ENCODE measurements at places on chromosomes 7 and 10.

DNA sequence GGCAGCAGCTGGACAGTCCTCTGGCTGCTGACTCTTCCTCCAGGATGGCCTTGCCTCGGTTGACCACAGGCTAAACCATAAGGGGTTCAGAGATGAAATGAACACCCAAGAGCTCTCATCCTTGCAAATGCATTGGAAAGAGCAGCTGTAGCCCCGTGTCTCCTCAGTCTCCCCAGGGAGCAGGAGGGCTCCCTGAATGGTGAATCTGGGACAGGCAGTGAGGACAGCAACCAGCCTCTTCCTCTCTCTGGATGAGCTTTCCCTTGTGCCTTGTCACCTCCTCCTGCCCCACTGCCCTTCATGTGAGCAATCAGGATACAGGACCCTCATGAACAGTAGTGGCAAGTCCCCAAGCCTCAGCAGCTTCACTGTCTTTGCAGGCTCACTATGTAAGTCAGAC lies 23.9 kb upstream of the GDF10 start:
- no peak for DNase-seq

DNA sequence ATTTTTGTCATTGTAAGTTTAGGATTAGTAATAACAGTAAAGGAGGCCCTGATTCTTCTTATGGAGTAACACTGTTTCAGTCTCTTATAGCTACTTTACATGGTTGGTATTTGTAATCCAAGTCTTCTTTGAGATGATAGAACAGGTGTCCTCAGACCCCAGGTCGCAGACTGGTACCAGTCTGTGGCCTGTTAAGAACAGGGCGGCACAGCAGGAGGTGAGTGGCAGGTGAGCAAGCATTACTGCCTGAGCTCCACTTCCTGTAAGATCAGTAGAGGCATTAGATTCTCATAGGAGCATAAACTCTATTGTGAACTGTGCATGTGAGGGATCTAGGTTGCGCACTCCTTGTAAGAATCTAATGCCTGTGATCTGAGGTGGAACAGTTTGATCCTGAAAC lies 77.3 kb downstream of the STK31 start:
- DNase-seq: no peak

DNA sequence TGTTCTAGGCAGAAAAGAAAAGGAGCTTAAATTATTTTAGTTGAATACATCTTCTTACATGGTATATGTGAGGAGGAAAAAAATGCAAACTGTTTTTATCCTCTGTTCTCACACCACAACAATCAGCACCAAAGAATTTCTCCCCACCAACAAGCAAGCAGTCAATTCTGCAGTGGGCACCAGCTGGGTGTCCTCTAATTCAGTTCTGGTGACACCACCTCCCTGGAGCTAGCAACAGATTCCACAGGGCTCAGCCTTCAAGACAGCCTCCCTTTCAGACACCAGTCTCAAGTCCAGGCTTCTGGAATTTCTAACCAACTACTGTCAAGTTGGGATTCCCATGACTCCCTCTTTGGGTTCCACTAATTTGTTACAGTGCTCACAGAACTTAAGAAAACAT lies 490.2 kb upstream of the IGFBP3 start:
- no peak for DNase-seq

DNA sequence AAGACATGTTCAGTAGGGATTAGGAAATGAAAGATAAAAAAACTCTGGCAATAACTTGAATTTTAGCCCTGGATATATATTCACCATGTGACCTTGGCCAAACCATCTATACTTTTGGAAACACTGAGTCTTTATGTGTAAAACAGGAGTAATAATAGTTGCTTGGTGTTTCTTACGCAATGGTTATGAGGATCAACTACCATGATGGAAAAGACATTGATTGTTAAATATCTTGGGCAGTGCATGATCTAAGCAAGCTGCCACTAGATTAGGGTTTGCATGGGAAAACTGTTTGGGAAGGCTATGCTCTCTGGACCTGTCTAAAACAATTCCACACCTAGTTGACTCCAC lies 6.5 kb downstream of the OR6B1 start:
- no peak for DNase-seq

GRCh38 chr7:128893251-128894100 lies 17.0 kb downstream of the KCP start:
- DNase-seq: no peak

DNA sequence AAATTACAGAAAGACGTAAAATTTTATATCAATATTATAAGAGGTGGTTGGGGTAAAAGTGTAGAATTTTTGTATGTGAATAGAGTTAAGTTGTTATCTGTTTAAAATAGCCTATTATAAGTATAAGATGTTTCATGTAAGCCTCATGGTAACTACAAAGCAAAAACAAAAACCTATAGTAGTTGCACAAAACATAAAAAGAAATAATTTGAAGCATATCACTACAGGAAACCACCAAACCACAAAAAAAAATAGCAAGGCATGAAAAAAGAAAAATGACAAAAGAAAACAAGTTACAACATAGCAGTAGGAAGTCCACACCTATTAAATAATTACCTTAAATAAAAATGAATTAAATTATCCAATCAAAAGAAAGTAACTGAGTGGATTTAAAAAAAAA lies 12.4 kb upstream of the GSTK1 start:
- no peak for DNase-seq

DNA sequence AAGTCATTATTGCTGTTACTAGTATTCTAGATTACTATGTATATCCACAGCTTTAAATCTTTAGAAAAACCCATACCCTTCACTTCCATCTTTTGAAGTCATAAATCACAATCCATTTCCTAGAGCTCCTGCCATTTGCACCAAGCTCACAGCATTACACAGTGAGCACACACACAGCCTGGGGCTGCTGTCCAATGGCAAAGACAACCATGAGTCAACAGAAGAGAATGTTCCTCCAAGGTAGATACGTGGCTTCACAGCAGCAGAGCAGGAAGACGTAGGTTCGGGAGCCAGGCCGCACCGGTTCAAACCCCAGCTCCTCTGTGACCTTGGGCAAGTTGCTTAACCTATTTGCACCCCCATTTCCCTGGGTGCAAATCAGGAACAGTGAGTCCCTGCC lies 234.6 kb downstream of the DIP2C start:
- DNase-seq: no peak

DNA sequence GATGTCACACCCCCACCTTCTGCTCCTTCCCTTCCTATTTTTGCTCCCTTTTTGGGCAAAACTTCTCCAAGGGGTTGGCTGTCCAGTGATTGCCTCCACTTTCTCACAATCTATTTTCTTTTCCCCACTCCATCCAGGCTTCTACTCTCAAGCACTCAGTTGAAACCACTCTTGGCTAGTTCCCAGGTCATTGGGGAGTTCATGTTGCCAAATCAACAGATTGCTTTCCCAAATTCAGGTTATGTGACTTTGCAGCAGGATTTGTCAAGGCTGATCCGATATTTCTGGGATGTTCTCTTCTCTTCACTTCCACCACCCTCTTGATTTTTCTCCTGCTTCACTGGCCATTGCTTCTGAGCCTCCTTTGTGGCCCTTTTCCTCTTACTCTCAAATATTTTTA lies 258.7 kb upstream of the SLC26A5 start:
- DNase-seq: no peak

- no peak for DNase-seq
Measured at GRCh38 chr7:4144811-4145510, 537.1 kb upstream of the FOXK1 start.

DNA sequence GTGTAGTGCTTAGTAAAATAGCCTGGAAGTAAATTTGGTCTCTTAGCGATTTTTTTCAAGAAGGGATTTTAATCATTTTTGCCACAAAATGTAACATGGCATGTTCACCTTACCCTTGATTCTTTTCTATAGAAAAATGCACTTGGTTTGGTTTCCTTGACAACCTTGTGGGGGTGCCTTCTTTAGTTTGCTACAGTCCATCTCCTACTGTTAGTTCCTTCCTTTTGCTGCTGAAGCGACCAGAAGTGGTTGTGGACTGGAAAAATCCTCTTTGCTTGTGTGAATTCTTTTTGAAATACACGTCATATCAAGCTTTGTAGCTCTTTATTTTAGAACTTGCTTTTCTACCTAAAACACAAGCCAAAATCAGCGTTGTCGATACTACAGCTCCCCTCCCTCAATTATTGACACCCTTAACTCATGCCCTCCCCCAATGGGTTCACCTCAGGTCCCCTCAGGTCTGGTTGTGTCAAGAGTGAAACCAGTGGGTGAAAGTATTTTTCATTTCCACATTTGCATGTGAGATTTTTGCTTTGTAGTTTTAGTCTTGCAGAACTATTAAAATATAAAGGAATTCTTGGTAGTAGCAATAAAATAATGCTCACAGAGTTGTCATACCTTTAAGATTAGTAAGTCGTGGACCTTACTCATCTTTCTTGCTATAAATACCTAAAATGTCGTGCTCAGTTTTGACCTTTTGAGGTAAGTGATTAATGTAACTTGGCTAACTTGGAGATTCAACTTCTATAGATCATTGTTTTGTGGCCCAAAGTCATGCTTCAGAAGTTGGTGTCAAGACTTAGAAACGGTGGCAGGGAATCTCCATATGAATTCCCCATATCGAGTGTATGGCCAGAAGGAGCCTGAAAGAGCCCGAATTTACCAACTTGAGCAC lies 1.5 kb downstream of the ACTR3B start:
- DNase-seq: no peak

Data from NCI-H187 (cell line).